ENCODE measurements at places on chromosomes 13 and 19.

GRCh38 chr13:73998631-73999030, 135.6 kb downstream of the KLF12 start:
- no peak for DNase-seq

DNA sequence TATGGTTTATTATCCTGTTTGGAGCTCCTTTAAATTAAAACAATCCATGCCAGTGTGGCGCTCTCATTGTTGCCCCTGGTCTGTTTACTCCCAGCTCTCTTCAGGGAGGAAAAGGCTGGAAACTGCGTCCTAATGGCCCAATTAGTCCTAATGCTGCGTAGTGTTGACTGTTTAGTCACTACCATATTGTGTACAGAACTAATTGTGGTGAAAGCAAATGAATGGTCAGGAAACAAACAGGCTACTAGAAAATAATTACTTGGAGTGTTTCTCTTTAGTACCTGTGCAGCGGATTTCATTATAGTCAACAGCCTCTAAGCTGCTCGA, 54.5 kb upstream of the MTIF3 start:
- no peak for DNase-seq

DNA sequence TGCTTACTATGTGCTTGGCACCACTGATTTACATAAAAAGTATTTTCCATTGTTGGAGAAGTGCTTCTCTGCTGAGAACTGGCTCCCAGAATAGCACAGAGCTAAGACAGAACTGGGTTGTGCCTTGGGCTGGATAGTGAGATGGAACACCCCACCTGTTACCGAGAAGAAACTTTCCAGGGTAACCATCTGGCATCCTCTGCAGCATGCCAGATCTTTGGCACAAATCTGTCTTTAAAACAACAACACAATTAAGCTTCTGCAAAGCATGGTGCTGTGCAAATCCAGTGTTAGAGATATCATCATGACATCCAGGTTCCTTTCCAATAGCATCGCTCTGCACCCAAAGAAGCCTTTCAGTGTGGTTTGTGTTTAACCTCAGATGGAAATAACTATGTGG, 202.5 kb upstream of the RFC3 start:
- no peak for DNase-seq

- no peak for DNase-seq
Observed at GRCh38 chr19:1665565-1666047, 13.2 kb upstream of the TCF3 start.

- DNase-seq = no peak
Observed at GRCh38 chr13:85298387-85298924, 500.8 kb downstream of the SLITRK6 start.

DNA sequence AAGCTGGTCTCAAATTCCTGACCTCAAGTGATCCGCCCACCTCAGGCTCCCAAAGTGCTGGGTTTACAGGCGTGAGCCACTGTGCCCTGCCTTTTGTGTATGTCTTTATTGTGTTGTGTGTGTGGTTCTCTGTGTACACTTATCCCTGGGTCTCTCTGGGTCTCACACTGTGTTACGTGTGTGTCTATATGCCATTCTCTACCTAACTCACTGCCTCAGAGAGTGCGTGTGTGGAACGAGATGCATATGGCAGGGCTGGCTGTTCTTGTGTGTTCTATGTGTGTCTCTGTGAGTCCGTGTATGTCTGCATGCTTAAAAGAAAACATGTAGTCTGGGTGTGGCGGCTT, 10.5 kb downstream of the FOXA3 start:
- no peak for DNase-seq

DNA sequence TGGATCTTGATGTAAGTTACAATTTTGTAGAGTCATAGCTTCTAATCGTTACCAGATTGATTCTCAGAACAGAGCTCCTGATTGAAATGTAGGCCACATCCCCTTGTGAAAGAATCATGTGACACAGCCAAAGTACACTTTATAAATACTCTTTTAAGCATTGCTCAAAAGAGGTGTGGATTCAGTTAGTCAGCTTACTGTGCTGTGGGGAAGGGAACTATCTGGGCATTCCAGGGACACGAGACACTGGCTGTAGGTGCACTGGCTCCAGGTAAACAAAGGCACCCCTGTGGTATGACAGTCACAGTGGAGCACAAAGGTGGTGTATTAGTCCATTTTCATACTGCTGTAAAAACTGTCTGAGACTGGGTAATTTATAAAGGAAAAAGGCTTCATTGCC, 222.8 kb downstream of the LIG4 start:
- DNase-seq = no peak

DNA sequence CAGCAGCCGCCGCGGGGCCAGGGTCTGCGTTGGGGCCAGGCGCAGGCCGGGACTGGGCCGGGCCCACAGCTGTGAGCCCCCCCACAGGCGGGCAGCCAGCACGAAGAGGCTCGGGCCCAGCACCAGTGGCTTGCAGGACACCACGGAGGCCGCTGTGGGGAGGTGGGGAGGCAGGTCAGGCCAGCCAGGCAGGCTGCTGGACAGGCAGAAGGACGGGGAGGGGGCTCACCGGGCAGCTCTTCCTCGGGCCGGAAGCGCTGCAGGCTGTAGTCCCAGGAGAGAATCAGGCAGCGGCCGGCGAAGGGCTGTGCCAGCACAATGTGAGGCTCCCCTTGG, 8.3 kb downstream of the LGI4 start:
- DNase-seq = no peak

- no peak for DNase-seq
Observed at GRCh38 chr19:30686176-30686820, 314.1 kb downstream of the ZNF536 start.

DNA sequence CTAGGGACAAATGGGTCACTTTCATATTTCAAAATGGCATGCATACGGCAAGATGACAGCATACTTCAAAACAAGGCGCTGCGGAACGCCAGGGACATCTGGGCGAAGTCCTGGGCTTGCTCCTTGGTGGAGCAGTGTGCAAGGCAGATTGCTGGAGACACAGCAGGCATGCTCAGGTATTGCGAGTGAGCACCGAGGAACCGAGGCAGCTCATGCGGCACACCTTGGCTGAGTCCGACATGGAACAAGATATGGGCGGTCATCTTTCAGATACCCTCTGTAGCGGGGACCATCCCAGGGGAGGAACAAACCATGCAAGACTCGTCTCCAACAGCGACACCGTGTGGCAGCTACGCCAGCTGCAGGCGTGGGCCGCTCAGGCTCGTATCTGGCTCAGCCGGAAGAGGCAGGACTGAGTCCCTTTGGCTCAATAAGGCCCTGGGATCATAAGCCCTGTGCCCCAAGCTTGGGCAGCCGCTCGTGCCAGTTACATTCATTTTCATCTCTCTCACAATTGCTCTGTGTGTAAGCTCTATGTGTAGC, 112.4 kb downstream of the NUFIP1 start:
- DNase-seq = no peak

DNA sequence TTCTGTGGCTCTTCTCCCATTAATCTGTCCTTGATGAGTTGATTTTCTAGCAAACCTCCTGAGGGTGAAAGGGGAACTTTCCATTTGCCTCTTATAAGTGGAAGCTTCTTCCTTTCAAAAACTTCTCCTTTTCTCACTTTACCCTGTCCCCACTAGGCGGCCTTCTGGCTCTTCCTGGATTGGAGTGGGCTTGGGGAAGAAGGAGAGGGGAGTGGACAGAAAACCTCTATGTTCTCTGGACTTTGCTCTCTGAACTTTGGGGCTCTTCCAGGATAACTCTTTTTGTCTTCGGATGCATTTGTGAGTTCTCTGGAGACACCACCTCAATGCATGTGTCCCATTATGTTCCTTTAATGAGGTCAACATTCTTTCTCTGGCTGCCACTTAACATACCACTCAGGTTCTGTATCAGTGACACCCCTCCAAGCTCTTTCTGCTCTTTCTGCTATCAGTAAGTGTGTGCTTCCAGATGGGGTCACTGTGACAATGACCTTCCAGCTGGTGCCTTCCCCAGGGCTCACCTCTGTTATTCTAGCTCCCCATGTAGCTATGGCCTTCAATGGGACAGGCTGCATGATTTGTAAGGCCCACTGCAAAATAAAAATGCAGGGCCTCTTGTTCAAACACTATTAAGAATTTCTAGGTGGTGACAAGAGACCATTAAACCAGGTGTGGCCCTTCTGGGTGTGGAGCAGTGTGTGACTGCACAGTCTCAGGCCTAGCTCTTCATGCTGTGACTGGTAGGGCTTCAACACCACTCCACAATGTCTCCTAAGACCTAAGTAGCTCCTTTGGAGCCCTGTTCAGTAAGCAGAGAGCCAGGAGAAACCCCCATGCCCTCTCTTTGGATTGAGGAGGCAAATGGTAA, 389.2 kb downstream of the EFNB2 start:
- no peak for DNase-seq

- DNase-seq = no peak
Observed at GRCh38 chr19:5338656-5339197, 1.9 kb downstream of the PTPRS start.

DNA sequence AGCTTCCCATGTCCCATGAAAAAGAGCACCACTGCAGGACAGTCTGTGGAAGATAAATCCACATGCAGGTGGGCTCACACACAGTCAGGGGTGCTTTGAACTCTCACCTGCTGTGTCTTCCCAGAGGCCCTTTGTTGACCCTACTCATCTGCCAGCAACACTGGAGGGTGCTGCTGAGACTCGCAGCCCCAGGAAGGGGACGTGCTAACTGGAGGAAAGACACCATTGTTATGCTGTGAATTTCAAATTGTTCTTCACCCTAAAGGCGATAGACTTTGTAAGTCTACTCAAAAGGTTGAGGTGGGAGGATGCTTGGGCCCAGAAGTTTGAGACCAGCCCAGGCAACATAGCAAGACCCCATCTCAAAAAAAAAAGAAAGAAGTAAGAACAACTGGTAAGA, 107.3 kb upstream of the SERP2 start:
- no peak for DNase-seq

GRCh38 chr19:4732680-4733114, 9.1 kb upstream of the DPP9 start:
- DNase-seq = peak; percentile 21
